ENCODE measurements at places on chromosomes 4 and X.

- DNase-seq: no peak
Measured at GRCh38 chr4:173211222-173211621, 42.6 kb downstream of the GALNT7 start.

DNA sequence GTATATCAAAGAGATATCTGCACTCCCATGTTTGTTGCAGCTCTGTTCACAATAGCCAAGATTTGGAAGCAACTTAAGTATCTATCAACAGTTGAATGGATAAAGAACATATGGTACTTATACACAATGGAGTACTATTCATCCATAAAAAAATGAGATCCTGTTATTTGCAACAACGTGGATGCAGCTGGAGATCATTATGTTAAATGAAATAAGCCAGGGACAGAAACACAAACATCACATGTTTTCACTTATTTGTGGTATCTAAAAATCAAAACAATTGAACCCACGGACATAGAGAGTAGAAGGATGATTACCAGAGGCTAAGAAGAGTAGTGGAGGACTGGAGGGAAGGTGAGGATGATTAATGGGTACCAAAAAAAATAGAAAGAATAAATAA, 14.2 kb downstream of the IQCM start:
- DNase-seq: no peak

DNA sequence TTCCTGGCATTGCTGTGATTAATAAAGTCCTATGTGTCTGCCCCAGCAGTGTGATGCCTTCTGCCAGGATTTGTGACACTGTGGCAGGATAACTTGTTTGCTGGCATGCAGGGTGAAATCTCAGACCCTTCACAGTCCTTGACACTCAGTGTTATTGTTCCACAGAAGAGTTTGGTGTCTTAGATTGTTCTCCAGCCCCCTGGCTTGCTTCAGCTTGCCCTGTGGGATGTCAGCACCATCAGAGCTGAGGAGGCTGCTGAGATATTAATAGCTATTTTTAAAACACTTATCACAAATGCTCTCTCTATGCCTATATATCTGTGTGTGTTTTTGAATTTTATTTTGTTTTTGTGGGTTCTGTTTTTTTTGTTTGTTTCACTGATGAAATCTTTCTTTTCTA, 136.9 kb downstream of the TSPAN5 start:
- DNase-seq: no peak

DNA sequence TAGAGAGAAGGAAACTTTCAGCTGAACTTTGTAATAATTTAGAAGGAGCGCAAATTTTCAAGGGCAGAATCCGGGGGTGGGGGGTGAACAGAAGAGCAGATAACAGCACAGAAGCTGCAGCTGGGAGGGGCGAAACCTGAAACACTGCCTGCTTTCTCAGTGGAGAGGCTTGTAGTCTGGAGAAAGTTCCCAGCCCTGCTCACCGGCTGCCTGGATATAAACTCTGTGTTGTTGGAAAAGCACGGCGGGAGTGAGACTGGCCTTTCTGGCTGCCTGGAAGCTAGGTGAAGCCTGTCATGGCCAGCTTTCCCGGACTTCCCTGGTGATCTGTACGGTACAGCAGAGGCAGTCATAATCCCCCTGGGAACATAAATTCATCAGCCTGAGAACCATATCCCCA, 1352.1 kb upstream of the DIAPH2 start:
- DNase-seq: no peak

DNA sequence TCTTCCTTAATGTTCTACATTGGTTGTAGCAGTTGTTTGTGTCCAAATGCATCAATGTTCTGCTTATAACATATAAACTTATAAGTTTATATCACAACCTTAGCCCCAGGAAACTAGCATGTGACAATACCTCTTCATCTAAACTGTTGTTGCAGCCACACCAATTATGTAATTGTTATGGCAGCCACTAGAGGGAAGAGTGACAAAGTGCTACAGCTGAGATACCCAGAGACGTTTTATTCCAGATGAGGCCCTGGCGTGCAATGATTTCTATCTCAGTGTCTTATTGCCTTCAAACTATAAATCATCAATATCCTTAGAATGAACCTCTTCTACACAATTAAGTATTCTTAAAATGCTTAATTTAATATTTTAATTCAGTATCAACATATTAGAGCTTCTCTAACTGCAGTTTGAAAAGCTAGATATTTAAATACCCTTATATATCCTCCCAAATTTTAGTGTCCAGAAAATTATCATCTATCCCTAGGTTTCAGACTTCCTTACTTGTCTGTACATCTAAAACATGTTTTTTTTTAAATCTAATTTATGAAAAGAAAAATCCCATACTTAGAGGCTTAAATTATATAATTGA, 171.6 kb downstream of the PCDH10 start:
- DNase-seq: no peak

GRCh38 chr4:186554539-186554913, 841 bp downstream of the MTNR1A start:
- DNase-seq: no peak

All from activated naive CD4-positive, alpha-beta T cell treated with anti-CD3 and anti-CD28 coated beads for 36 hours (primary cell).